Mesothelial cell of epicardium (in vitro differentiated cells): ENCODE measurements at places on chromosomes 3 and 15. TPM values are rescaled to one million over a fixed set of nuclear protein-coding genes. Genes with fewer than 3 reads are reported as not detected.

- no peak for DNase-seq
- no peaks in the 10 kb centered on the region for H3K36me3 ChIP-seq
- H3K27me3 ChIP-seq = peaks cover 8% of the 10 kb centered on the region
- peaks cover 12% of the 10 kb centered on the region for H3K4me1 ChIP-seq
- no peak overlapping the region for H3K4me3 ChIP-seq
These were observed 860.1 kb downstream of the MCTP2 start for GRCh38 chr15:95091444-95091843.

- peaks cover 2% of the 10 kb centered on the region for H3K27me3 ChIP-seq
- H3K4me1 ChIP-seq = peaks cover 25% of the 10 kb centered on the region
- DNase-seq = no peak
- H3K4me3 ChIP-seq = no peak overlapping the region
- H3K36me3 ChIP-seq = no peaks in the 10 kb centered on the region
- no peak overlapping the region for H3K27ac ChIP-seq
These were observed 95.3 kb downstream of the CHRNA7 start for GRCh38 chr15:32125595-32125994.

DNA sequence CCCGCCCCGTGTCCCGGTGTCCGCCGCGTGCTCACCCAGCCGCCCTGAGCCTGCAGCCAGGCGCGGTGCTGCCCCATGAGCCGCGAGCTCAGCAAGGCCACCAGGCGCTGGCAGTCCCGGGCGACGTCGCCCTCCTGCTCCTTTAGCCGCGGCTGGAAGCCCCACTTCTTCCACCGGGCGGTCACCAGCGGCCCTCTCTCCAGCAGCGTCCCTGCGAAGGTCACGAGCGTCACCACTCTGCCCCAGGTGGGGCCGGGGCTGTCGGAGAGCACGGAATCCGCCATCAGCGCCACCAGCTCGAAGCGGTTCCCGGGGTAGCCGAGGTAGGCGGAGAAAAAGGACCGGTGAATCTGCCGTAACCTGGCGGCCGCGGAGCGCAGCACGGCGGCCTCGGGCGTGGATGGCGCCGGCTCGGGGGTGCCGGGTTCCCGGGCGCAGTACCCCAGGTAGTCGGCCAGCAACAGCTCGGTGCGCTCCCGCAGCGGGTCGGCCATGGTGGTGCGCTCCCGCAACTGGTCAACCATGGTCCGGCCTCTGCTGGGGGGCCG, 298 bp downstream of the BCL2L10 start:
- no peak for DNase-seq
- no peaks in the 10 kb centered on the region for H3K36me3 ChIP-seq
- H3K4me3 ChIP-seq = no peak overlapping the region
- peaks cover 10% of the 10 kb centered on the region for H3K27me3 ChIP-seq

- H3K4me1 ChIP-seq = peaks cover 7% of the 10 kb centered on the region
- no peak for DNase-seq
- peaks cover 31% of the 10 kb centered on the region for H3K27me3 ChIP-seq
- no peaks in the 10 kb centered on the region for H3K36me3 ChIP-seq
These were observed 1.5 kb downstream of the GRM2 start for GRCh38 chr3:51708216-51708845.

- H3K36me3 ChIP-seq = no peaks in the 10 kb centered on the region
- H3K27me3 ChIP-seq = peaks cover 68% of the 10 kb centered on the region
- peaks cover 8% of the 10 kb centered on the region for H3K4me1 ChIP-seq
- H3K4me3 ChIP-seq = no peak overlapping the region
These were observed 8.0 kb downstream of the ALDH1A2 start for GRCh38 chr15:58057559-58057958.

The SCAANT1 gene
- not detected in 3 replicates for total RNA-seq
